ENCODE measurements at places on chromosomes 1 and 21. TPM values are rescaled to one million over a fixed set of nuclear protein-coding genes. Genes with fewer than 3 reads are reported as not detected.

MSH4 gene
- not detected for total RNA-seq

GRCh38 chr1:27033043-27033746, 20.5 kb upstream of the TENT5B start:
- DNase-seq, result no peak

GRCh38 chr21:28875078-28875477, 117.6 kb downstream of the LTN1 start:
- DNase-seq, result no peak

- DNase-seq, result no peak
Measured at GRCh38 chr1:40361201-40361600, 12.3 kb upstream of the SMAP2 start.

- DNase-seq, result no peak
Measured at GRCh38 chr1:82923931-82924330, 1075.0 kb downstream of the TTLL7 start.

DNA sequence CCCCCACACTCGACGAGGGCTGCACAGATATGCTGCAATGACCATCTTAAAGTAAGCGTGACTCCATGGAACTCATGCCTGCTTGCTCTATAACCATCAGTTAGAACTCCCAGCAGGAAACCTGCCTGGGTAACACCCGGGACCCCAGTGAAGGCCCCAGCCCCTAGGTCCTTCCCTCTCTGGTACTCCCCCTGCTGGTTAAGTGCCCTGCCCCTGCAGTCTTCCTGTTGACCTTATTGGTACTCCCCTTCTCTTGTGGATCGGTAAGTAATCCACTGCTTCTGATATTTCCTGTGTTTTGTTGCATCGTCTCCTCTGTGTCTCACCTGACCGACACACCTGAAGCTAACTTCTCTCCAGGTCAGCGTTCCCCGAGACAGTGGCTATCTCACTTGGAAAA, 104.8 kb upstream of the COG2 start:
- DNase-seq, result no peak

DNA sequence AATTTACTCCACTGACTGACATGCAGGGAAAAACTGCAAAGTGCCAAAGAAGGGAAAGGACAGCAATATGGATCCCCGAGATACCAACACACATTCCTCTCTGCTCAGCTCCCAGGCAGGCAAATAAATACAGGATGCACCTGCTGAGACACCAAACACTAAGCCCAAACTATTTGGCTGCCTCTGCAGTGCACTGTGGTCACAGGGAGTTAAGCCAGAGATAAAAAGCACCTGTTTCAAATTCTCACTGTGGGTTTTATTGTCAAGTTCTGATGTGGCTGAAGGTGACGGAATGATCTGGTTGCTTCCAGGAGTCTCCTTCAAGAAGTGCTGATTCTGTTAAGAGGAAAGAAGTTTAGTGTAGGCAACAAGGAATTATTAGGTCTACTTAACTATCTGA, 17.7 kb downstream of the TEX38 start:
- no peak for DNase-seq

DNA sequence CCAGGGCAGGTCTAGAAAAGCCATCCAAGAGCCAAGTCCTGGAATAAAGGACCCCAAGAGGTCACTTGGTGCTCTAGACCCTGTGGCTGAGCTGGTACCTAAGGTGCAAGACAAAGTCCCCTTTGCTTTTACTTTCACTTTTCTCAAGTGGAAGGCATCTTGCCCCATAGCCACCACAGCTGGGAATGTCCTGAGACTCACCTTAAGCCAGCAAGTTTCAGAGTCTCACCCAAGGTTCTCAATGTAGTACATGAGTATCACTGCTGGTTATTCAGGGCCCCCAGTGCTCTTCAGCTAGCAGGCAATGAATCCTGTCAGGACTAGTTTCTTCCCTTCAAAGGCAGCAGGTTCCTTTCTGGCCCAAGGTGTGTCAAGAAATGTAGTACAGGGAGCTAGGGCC, 67.5 kb downstream of the UROD start:
- no peak for DNase-seq

DNA sequence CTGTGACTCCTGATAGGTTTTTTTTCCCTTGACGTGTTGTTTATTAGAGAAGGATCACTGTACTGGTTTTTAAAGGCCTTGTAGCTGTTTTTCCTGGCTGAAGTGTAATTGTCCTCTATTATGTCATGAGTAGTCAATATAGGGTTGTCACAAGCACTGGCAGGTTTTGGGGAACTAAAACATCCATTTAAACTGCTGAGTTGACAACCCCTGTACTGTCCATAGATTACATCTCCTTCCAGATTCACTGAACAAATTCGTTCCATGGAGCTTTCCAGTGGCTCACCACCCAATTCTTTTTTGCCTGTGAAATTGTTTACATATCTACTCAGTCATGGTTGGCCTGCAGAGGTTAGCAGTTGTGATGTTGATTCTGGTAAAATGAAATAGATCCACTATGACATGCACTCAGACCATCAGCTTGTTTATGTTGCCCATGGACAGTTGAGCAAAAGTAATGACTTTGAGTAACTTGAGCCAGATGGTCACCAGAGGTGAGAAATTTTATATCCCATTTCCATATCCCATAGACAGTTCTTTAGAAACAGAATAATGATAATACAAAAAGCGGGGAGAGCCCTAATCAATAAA, 59.9 kb upstream of the QSOX1 start:
- no peak for DNase-seq

GRCh38 chr1:155669233-155670162, 19.1 kb downstream of the YY1AP1 start:
- no peak for DNase-seq

DNA sequence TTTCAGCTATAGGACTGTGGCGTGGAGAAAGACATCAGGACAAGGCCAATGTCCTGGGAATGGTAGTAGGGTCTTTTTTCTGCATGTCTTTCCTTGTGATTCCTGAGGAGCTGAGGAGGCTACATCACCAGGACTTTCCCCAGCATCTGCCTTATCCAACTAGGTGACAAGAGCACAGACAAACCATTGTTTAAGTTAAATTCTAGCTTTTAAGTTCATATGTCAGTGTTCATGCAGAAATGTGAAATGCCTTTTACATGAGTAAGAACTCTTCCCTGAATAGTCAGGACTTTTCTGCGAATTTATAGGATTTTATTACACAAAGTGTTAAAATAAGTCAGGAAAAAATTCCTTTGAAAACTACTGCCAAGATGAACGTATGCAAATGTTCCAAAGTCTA, 154.2 kb downstream of the PTGER3 start:
- no peak for DNase-seq

DNA sequence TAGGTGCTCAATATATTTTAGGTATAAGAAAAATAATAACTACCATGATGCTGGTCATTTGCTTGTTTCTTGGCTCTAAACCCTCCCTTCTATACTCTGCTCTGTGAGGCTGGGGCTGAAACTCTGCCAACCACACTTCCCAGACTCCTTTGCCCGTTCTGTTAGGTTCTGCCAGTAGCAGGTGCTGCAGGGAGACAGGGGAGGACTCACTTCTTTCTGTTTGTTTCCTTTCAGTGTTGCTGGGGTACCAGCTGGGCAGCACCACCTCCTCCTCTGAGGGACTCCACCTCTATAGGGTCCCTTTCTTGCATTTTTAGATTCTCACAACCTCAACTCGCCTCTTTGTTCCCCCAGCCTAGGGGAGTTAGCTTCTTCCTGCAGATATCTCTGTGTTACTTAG, 17.0 kb upstream of the SH2D2A start:
- no peak for DNase-seq

GBP5 gene
- 0.25 TPM for total RNA-seq

GRCh38 chr1:112548547-112548946, 39.8 kb downstream of the WNT2B start:
- no peak for DNase-seq

DNA sequence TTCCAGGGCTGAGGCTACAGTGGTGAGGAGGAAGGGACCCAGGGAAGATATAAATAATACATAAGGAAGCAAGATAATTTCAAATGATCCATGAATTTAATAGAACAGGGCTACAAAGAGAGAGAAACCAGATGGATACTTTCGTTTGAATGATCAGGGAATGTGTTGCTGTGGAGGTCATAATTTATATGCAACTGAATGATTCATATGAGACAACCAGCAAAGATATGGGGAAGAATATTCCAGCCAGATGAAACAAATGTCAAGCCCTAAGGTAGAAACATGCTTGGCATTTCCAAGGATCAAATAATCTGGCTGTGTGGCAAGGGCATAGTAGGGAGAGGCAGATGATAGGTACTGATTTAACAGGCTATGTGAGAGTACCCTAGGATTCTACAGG, 84.8 kb upstream of the ZC3H11B start:
- DNase-seq, result no peak

GRCh38 chr1:94433866-94434265, 15.7 kb downstream of the ABCD3 start:
- no peak for DNase-seq

AP4B1 gene
- total RNA-seq, result 9.4 TPM

GRCh38 chr1:222786121-222786520, 28.7 kb upstream of the DISP1 start:
- no peak for DNase-seq

DNA sequence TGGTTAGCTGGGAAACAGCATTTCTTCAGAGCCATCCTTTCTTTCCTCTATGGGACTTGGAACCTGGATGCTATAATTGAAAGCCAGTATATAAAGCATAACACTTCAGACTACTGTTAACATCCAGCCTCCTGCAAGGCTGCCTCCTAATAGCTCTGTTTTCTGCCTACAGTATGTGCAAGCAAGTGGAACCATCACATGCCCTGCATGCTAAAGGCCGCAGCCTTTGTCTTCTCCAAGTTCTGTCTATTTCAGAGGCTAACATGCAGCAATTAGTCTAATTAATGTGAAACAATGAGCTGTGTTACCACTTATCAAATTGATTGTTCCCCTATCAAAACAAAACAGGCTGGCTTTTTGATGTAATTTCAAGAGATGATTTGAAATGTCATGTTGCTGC, 82.7 kb upstream of the ESRRG start:
- no peak for DNase-seq

DNA sequence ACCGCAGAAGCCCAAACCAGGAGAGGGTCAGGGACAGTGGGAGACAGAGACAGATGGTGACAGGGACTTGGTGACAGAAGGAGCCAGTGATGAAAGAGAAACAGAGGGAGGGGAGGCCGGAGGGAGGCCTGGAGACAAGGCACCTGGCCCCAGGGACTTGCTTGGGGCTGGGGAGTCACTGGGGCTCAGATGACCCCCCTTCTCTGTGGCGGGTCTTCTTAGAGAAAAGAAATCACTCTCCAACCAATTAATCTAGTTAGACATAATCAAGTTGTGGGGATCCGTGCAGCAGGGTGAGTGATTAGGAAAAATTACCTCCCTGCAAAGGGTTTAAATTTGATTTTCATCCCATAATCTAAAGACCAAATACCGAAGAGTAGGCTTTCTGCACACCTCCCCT, 519.8 kb downstream of the PTPRU start:
- DNase-seq, result no peak

DNA sequence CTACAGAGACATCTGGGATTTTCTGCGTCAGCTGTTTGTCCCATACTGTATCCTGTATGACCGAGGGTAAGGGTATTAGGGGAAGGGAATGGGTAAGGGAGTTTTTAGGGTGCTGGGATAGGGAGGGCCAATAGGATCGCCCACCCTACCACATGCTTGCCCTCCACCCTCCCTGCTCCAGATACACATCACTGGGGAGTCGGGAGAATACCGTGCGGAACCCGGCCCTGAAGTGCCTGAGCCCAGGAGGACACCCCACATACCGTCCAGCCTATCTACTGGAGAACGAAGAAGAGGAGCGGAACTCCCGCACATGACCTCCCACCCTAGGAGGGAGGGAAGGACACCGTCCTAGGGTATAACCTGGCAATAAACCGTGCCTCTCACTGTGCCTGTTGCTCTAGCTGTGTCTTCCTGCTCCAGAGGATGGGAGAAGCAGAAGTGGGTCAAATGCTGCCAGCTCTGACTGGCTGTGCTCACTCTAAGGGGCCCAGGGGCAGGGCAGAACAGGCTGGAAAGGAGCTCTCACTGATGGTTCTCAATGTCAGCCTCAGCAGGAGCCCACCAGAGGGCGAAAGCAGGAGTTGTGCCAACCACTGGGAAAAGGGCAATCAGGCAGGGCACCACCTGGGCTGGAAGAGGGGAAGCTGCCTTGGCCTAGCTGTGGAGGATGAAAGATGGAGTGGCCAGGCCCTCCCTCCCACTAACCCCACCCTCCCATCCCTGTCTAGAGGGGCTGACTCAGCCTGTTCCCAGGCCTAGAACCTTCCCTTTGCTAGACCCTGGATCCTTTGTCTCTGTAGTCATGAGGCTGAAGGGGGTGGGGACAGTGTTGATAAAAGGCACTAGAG, 440 bp upstream of the LENEP start:
- peak; percentile 49 for DNase-seq

DNA sequence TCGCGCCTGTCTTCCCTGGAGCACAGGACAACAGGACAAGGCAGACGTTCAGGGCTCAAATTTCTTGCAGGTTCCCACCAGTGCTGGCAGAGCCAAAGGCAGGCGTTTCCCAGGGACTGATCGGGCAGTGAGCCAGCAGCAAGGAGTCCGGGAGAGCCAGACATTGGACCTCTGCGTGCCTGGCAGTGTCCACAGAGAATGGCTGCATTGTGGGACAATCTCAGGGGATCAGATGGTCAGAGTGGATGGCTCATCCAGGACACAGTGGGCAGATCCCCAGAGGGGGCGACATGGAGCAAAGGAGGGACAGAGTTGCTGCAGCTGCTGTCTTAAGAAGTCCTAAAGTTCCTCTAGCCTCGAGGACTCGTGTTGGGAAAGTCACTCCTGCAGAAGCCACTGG, 4.6 kb downstream of the TMEM63A start:
- no peak for DNase-seq

KRTAP10-3 gene
- total RNA-seq, result not detected

DNA sequence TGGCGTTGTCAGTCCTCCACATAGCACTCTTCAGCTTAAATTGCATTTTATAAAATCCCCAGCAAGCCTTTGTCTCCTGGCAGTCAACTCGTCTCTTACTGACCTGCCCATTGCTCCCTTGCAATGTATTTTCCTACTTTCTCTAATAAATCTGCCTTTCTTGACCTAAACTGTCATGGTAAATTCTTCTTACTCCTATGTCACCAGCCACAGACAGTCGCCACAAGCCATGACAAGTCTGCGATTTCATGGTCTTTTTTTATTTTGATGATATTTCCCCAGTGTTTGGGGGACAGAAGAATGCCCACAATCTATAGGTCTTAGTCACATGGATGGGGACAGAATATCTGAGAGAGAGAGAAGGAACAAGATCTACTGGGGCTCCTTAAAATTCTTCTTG, 8.4 kb downstream of the IFNAR2 start:
- no peak for DNase-seq

GRCh38 chr1:100703716-100704115, 15.8 kb upstream of the VCAM1 start:
- DNase-seq, result no peak

C1QB gene
- not detected for total RNA-seq

All from H4 (cell line).